AG08395 (cell line): ENCODE measurements at places on chromosomes 7 and 10.

GRCh38 chr10:55746002-55746401 lies 615.1 kb downstream of the ZWINT start:
- no peak for DNase-seq

GRCh38 chr10:49273082-49273465 lies 25.9 kb upstream of the C10orf71 start:
- no peak for DNase-seq

DNA sequence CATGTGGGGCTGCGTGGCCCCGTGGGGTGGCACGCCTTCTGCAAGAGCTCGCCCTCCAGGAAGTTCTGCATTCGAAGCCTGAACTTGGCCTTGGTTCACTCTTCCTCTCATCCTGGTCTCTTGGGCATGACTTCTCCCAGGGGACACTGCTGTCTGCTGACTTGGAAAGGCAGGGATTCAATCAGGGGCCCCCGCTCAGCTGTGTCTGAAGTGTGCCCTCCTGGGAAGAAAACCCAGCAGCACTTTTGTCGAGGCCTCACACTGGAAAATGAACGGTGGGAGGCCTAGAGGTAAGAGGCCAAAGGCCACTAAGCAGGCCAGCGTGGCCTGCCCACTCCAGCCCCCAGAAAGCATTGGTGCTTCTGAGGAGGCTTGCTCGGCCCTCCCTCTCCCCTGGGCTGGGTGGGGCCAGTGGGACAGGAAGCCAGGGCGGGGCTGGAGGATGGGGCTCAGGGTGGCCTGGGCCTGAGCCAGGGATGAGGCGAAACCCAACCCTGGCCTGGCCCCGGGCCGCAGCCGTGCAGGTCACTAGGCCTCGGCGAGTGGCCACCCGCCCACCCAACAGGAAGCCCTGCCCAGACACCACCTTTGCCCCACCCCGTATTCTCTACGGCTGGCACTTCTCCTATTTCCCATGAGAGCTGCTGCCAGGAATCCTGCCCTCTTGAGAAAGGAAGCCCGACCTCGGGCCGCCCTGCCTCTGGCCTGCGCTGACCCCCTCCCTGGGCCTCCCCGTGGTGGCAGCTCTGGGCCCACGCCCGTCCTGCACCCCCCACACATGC lies 81.1 kb downstream of the ZMIZ1 start:
- peak; percentile 90 for DNase-seq

DNA sequence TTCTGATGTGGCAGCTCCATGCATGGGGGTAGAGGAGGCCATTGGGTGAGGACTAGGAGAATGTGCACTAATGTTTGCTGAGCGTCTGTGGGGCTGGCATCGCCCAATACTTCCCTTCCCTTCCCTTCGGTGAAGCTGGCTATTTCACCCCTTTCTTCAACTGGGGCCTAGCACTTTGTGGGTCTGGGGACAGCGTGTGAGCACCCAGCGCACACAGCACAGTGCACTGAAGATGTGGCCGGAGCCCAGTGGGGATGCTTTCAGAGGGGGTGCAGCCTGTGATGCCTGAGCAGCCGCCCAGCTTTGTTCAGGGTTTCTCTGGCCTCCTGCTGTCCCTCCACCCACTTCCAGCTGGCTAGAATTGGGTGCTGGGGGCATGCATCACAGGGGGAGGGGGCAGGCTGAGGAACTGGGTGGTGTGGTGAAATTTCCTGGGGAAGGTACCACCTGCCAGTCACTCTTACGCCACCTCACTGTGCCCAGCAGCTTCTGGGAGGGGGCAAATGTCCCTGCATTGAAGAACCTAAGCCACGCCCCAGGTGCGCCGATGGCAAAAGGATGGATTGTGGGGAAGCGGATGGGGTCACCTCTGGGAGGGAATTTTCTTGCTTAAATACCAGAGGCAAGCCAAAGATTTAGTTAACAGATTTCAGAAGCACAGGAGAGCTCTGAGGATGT lies 45.5 kb downstream of the CLEC2L start:
- no peak for DNase-seq

DNA sequence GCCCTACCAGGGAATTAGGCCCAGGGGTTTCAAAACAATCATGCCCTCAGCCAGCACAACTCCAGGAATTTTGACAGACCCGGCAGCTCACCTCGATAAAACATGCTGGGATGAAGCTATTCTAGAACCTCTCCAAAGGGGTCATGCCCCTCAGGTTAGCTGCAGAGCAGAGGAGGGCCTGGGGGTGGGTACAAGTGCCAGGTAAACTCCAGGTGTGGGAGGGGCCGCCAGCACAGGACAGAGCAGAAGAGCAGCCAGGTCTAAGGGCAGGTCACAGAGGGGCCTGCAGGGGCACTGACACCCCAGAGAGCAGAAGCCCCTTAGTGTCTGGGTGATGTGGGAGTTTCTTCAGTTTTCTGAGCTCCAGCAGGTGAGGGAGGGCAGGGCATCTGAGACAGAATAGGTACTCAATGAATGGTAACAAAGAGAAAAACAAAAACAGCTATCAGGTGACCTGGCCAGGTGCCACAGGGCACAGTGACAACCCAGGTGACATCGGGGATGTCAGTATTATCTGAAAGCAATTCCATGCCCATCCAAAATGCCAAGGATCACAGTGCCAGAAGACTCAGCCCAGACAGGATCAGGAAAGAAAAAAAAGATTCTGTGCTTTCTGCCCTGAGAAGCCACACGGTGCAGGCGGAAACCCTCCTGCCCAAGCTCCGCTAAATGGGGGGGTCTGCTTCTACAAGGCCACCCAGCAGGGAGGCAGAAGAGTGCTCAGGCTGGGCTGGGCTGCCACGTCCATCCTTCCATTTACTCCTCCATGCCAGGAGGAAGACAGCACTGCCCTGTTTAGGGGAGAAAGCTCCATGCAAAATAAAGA lies 104.5 kb downstream of the TNS3 start:
- no peak for DNase-seq
